ENCODE measurements at places on chromosomes 1 and 21. TPM values are rescaled to one million over a fixed set of nuclear protein-coding genes. Genes with fewer than 3 reads are reported as not detected.

DNA sequence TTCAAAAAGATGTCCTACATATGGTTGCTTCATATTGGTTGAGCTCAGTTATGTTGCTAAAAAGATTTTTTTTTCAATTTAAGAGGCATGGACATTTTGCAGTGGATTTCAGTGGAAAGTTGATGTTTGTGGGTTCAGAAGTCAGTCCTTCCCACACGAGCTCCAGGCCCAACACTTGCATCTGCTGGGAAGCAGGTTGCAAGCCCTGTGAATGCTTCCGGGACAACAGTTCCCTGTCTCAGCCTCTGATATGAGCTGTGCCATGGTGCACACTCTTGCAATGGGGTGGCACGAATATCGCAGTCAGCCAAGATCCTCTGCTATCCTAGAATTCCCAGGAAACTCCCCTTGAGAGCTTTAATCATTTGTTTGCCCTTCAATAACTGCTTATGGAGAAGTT lies 30.3 kb upstream of the ABCG1 start:
- no peak for DNase-seq

DNA sequence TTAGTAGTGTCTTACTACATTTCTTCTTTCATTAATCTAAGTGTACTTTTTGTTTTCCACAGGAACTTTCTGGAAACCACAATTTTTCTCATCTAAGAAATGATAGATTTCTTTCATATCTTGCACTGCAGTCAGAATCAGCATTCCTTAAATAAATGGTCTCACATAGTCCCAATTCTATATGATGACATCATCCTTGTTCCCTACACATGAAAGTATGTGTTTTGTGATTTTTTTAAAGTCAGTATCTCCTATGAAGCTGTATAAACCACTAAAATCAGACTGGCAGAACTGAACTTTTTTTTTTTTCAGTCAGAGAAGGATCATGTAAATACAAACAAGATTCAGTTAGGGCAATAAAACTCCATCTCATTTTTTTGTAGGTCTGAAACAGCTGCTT lies 742.6 kb upstream of the CXADR start:
- DNase-seq, result no peak

Gene HSF2BP
- total RNA-seq, result not detected

Gene PGLYRP3
- total RNA-seq, result not detected

DNA sequence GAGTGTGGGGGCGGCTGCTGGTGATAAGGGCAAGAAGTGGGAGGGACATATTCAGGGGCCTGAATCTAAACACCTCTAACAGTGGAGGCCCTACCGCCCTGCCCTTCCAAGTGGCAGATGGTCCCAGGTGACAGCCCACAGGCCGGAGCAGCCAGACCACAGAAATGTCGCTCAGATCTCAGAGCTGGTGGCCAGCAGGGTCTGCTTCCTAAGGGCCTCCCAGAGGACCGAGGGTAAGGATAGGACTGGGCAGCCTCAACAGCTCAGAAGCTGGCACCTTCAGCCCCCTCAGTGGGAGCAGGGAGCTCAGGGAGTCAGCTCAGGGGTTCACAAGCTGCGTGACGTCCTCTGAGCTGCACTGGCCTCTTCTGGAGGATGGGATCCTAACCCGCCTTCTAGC lies 201.8 kb upstream of the ZC3H12A start:
- DNase-seq, result no peak

Gene CYP4B1
- total RNA-seq, result 17.3 TPM

DNA sequence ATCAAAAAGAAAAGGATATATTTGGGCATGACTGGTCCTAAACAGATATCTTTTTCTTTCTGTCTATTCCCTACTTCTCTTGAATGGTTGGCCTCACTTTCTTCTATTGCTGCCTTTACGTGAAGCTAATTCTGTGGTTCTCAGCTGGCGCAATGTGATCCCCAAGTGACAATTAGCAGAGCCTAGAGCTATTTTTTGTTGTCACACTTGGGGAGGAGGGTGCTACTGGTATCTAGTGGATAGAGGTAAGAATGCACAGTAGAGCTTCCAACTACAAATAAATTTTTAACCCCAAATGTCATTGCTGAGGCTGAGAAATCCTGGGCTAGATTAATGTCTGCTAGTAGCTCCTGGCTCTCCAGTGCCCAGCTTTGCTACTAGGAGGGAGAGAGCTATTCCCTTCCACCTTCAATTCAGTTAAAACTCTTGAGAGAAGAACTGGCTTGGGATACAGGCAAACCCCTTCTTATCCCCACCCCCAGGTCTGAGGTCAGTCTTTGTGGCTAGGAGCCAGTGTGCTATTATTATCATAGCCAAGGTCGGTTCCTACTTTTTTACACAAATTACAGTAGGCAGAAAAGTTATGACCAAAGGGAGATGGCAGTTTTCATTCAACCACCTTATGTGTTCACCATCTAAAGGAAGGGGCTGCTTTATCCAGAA lies 102.1 kb downstream of the SNX7 start:
- DNase-seq, result peak; percentile 7

DNA sequence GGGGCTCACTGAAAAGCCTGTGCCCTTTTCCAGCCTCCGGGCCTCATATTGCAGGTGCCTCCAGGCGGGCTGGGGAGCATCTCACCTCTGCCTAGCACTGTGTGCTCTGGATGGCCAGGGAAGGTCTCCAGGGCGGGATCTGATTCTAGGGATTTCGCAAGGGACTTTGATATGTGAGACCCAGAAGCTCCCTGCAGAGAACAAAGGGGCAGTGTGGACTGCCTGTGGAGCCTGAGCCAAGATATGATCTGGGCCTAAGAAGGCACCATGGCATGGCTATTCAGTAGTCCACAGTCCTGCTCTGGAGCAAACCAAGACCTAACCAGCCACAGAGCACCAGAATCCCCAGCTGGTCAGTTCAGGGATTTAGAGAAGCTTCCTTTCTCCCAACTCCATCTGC lies 157.2 kb downstream of the ST6GALNAC5 start:
- DNase-seq, result no peak

DNA sequence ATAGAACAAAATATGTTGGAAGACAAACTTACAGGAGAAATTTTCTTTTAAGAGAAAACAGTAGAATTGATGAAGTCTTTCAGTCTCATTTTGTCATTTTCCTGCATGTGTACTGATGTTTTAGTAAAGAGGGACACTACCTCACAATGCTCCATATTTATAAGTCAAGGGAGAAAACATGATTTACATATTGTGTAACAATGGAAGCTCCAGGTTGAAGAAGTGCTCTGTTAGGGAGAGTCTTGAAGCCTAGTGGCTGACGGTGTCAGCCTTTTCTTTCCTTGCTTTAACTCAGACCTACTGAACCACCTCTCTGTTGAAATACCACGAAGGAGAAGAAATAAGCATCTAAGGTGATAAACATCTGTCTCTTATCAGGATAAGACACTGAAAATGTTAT lies 75.0 kb downstream of the C4BPA start:
- DNase-seq, result no peak

DNA sequence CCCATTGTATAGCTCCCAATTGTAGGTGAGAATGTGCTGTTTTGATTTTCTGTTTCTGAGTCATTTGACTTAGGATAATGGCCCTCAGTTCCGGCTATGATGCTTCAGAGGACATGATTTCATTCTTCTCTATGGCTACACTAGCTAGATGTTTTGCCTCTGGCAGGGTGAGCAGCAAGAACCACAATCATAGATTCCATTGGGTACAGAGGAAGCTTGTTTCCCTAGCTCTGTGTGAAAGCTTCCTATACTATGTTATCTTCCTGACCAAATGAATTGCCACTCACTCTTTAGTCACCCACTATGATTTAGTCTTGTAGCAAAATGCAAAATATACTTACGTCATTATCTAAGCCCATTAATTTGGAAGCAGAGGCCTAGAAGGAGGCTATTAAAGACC lies 616.3 kb downstream of the PLA2G4A start:
- no peak for DNase-seq

GRCh38 chr1:10622910-10623685 lies 148.3 kb downstream of the PEX14 start:
- no peak for DNase-seq

GRCh38 chr1:68798071-68798470 lies 301.2 kb upstream of the DEPDC1 start:
- no peak for DNase-seq

Gene SH2D5
- total RNA-seq, result 0.21 TPM

GRCh38 chr1:37481289-37482003 lies 7.1 kb downstream of the ZC3H12A start:
- DNase-seq, result no peak

DNA sequence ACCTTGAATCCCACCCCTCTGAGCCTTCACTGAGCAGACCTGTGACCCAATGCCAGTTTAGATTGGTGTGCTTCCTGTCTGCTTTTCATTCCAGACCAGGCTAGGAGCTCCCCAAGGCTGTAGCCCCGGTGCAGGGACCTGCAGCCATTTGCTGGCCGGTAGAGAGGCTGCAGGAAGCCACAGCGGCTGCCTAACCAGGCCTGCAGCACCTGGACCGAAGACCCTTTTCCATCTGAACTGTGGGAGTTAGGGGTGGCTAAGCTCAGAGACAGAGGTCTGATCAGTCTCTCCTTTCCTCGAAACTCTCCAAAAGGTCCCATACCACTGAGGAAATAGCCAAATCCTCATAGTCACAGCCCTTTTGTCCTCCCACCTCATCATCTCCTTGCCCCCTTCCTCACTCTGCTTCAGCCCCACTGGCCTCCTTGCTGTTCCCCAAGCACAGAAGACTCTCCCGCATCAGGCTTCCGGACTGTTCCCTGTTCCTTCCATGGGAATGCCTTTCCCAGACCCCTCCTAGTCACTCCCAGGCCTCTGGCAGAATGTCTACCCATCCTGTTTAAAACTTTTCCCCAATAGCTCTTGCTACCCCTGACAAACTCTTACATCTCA lies 674 bp upstream of the TTC4 start:
- DNase-seq, result no peak

DNA sequence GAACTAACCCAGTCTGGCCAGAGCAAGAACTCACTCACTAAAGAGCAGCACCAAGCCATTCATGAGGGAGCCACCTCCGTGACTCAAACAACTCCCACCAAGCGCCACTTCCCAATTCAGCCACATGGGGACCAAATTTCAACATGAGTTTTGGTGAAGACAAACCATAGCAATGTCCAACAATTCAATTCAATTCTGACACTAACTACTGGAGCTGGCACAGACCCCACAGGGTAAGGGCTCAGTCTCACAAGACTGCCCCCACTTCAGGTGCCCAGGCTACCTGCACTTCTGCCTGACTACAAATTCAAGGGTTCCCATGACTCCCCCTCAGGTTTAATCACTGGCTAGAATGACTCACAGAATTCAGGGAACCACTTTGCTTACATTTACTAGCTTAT lies 48.8 kb upstream of the RAP1A start:
- DNase-seq, result no peak

Gene CR1L
- not detected for total RNA-seq

Gene IFNAR1
- 23.4 TPM for total RNA-seq

- DNase-seq, result no peak
These were observed 15.4 kb downstream of the ANGPTL7 start for GRCh38 chr1:11204396-11205190.

Gene OR2L3
- total RNA-seq, result not detected

DNA sequence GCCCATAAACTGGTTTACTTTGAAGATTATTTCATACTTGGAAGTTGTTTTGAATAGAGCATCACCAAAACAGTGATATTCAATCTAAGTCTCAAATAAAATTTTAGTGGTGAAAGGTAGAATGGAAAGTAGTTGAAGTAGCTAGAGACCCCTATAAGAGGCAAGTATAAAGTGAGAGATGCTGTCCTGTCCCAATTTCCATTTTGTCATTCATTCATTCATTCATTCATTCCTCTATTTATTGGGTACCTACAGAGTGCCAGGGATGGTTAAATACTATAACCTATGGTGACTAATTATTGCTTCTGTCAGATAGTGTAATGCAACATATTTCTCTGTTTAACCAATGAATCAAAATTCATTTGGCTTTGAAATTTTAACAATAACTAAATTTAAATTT lies 32.7 kb downstream of the RRAGC start:
- no peak for DNase-seq

DNA sequence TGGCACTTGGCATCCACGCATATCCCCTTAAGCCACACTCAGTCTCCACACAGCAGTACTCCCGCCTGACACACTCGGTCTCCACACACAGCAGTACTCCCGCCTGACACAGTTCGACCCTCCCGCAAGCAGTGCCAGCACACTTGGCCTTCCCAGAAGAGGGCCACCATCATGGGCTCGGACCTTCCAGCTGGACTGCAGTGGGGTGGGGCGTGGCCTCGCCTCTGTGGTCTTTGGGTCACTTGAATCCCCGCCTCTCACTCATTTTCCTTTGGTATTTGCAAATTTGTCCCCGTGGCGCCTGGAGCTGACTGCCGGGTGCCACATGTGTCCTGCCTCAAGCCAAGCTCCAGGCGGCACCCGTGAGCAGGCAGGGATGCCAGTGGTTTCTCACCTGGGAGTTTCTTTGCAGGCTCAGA lies 63.7 kb downstream of the FAAP20 start:
- DNase-seq, result no peak

GRCh38 chr1:29279406-29279805 lies 43.1 kb downstream of the PTPRU start:
- no peak for DNase-seq

Gene OR2T2
- total RNA-seq, result not detected

DNA sequence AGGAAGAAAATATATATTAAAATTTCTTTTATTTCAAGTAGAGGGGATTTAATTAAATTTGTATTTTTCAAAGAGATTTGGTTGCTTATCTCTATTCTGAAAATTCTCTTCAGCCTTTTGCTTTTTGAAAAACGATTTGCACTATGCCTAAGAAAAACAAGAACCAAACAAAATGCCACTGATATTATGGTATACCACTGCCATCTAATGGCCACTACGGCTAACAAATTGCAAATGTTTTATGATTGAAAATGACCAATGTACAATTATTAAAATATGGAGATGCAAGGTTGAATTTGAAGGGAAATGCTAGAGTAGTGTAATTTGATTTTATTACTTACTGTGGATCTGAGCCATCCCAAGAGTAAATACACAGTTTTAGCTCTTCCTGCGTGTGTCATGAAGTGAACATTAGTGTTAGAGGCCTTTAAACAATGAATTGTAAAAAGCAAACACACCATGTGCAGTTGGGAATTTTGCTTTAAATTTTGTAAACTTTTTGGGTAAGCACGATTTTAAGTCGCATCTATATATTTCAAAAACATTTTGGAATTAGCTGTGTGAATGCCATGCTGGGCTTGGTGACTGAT lies 137.4 kb upstream of the USP25 start:
- no peak for DNase-seq

Gene C8B
- total RNA-seq, result not detected

GRCh38 chr1:180899262-180899661 lies 13.4 kb upstream of the KIAA1614 start:
- DNase-seq, result peak; percentile 0

Gene KIAA1614
- 5.1 TPM for total RNA-seq

DNA sequence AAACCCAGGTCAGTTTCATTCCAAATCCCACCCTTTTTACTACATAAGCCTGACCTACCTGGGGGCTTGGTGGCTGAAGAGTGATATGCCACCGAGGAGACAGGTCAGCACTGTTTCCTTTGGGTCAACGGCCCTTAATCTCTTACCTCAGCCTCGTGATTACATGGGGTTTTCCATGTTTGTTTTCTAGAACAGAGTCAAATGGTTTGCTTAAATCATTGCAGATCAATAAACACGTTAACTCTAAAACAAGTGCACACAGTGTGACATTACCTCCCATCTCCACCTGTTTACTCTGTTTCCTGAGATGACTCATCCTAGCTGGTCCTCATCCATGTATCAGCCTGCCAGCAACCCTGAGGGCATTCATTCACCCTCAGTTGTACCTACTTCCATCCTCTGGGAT lies 40.8 kb upstream of the TP53BP2 start:
- no peak for DNase-seq
